ENCODE measurements at places on chromosomes 6 and 20.

GRCh38 chr6:33623895-33624381 lies 2.8 kb downstream of the ITPR3 start:
- no peak for DNase-seq

GRCh38 chr6:33794910-33795623 lies 6.1 kb upstream of the LEMD2 start:
- DNase-seq: no peak

DNA sequence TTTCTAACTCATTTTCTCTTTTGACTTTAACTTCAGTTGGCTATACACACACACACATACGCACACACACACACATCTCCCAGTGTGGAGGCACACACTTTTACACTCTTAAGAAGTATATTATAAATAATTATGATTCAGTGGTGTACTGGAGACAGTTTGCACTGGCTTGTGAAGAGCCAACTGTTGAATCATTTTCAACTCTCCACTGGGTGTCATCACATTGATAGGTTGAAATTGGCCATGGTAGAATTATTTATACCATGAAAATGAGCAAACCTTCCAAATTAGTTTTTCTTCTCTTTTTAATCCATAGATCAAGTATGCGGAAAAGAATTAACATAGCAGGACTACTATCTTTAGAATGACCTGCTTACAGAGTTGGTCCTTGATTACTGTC lies 407.1 kb downstream of the BMP2 start:
- no peak for DNase-seq

DNA sequence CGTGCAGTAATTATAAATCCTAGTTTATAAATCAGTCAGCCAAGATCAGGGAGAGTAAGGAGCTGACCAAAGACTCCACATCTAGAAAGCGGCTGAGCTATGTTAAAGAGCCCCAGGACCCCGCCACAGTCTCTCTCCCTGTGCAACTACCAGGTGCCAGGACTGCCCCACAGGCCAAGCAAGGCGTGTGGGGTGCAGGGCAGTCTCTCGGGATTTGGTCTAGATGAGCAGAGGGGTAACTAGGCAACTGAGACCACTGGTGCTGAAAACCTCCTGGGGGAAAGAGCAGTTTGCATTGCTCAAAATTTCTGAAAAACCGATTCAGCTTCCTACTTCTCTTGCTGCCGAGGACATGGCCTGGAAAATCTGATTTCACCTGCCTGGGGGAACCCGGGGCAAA lies 10.4 kb downstream of the PMEPA1 start:
- no peak for DNase-seq

DNA sequence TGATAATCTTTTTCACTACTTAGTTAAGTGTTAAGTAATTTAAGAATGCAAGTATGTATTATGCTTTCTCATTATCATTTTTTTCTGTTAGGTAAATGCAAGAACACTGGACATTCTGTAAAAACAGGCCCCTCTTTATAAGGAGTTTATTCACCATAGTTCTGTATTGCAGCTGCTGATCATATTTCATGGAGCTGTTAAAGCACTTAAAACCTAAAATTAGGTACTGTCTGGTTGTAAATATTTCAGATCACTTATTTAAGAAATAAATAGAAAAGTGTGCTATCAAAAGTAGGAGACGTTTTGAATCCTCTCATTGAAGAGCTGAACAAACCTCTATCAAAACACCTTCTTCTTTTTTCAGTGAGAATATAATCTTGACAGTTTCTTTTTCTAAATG lies 3.9 kb downstream of the EYA4 start:
- peak; percentile 35 for DNase-seq

- DNase-seq: no peak
Measured at GRCh38 chr6:157054531-157054979, 268.8 kb downstream of the TMEM242 start.

GRCh38 chr6:168152306-168152963 lies 73.4 kb upstream of the FRMD1 start:
- DNase-seq: no peak

- peak; percentile 79 for DNase-seq
Measured at GRCh38 chr20:60541991-60542390, 583.8 kb downstream of the CDH26 start.

- no peak for DNase-seq
Measured at GRCh38 chr6:127216810-127217789, 49.6 kb upstream of the RNF146 start.

GRCh38 chr6:27545271-27546046 lies 72.6 kb upstream of the ZNF184 start:
- no peak for DNase-seq

- no peak for DNase-seq
Measured at GRCh38 chr6:165647041-165647440, 16.0 kb downstream of the PDE10A start.

DNA sequence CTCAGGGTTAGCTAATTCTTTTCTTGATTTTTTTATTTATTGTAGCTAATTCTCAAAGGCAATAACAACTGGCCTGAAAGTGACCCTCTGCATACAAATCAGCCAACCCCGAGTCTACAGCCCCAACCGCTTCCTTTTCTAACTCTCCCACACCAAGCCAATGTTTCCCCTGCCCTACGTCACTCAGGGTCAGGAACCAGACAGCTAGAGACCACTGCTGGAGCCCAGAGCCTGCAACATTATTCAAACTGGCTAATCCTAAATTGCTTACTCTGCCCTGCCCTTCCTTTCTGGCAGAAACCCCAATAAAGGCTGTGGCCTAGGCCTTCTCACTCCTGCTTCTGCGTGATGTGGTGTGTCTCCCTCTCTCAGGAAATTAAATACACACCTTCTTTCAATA lies 320.7 kb downstream of the CBLN4 start:
- DNase-seq: no peak

DNA sequence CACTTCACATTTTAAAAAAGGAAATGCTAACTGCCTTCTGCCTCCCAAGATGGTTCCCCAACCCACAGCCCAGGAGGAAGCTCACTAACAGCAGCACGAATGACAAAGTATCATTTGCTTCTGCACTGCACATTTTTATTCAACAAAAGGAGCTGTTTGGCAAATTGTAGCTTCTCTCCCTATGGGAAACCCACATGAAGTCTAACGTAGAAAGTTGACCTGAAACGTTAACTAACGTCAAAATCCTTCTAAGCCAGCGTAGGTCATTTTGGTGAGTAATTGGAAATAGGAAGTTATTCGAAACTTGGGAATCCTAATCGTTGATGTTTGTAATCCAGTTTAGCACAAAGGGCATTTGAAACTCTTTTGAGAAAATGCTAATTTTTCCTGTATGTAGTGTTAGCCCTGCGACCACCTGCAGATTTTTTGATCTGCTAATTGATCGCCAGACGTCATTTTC lies 2.9 kb downstream of the SALL4 start:
- no peak for DNase-seq

GRCh38 chr20:20562507-20562906 lies 149.9 kb downstream of the RALGAPA2 start:
- no peak for DNase-seq

GRCh38 chr6:113182370-113183141 lies 674.6 kb upstream of the MARCKS start:
- no peak for DNase-seq

DNA sequence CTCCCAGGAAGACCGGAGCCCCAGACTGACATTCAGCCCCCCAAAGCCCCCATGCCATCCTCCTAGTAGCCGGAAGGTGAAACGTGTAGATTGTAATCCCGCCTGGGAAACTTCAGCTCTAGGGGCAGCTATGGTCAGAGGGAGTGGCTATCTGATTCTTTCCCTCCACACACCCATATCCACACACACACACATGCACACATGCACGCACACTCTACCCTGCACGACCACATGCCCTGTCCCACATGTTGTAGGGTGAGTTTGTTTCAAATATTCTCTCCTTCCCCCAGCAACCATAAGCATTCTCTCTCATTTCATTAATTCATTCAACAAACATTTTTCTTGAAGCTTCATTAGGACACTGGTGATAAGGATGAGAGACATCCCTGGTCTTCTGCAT lies 42.2 kb downstream of the MAFB start:
- DNase-seq: no peak

- DNase-seq: peak; percentile 44
Measured at GRCh38 chr6:93624408-93624807, 205.0 kb upstream of the EPHA7 start.

DNA sequence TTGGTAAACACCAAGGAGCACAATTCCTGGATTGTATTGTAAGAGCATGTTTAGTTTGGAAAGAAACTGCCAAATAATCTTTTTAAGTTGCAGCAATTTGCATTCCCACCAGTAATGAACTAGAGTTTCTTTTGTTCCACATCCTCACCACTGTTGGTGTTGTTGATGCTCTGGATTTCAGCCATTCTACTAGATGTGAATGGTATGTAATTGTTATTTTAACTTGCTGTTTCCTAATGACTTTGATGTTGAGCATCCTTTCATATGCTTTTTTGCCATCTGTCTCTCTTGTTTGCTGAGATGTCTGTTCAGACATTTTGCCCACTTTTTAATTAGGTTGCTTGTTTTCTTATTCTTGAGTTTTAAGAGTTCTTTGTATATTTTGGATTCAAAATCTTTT lies 1654.1 kb downstream of the GRIK2 start:
- DNase-seq: no peak

DNA sequence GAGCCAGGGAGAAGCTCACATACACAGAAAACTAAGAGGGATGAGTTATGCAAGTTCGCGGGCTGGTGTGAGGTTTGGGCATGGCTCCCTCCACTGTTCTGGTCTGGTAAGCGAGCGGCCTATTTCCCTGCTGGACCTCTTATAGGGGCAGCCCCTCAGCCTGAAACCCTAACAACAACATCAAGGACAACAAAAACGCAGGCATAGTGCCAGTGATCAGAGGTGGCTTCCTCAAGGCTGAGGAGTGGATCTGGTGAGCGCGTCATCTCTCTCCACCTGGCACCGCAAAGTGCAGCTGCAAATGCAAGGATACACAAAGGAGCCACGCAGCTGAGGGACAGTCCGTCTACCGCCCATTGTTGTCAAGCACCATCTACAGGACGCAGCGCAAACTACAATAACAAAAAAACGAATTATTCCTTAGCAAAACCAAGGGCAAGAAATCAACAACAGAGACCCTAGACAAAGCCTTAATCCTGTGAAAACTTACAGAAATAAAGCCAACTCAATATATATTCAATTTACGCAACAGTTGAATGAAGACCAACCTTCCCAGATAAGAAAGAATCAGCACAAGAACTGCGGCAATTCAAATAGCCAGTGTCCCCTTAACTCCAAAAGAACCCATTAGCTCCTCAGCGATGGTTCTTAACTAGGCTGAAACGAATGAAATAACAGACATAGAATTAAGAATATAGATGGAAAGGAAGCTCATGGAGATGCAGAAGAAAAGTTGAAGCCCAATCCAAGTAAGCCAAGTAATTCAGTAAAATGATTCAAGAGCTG lies 9.2 kb upstream of the DEFB110 start:
- peak; percentile 24 for DNase-seq

DNA sequence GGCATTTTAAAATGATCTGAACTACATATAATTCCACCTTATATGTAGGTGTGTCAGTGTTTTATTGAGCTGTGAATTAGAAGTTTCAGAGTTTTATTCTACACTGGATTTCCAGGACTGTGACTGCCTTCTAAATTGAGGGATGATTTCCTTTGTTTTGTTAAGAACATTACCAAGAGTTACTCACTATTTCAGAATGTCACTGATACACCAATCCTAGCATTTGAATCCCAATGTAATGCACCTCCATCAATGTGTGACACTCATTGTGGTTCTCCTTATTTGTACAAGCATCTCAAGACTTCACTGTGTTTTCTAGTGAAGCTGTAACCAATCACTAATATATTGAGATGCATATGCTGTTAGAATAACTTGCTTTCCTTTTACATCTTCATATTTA lies 86.8 kb downstream of the PLCB1 start:
- no peak for DNase-seq

DNA sequence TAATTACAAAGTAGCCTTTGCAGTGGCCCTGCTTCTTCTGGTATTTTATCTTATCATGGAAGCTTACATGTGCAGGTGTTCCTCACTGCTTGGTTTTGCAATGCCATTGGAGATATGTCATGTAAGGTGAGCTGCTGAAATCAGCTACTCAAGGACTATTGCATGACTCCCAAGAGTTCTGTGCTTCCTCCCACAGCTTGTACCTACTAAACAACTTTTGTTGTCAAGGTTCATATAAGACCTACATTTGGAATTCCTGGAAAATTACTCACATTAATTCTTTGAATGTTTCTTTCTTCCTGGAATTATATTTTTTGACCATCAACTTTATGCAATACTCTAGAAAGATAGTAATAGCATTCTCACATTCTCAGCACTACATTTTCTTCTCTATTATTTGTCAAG lies 427.5 kb upstream of the HSF2 start:
- no peak for DNase-seq

Measured in SJCRH30 (cell line).